ENCODE measurements at places on chromosomes 7 and 10. TPM values are rescaled to one million over a fixed set of nuclear protein-coding genes. Genes with fewer than 3 reads are reported as not detected.

MYL7 gene
- not detected for total RNA-seq

CYP26C1 gene
- total RNA-seq: not detected

GPC2 gene
- 2.5 TPM for total RNA-seq

EVX1 gene
- total RNA-seq: not detected

LANCL2 gene
- 29.1 TPM for total RNA-seq

VWC2 gene
- total RNA-seq: not detected

GPR15LG gene
- not detected for total RNA-seq

NKX1-2 gene
- not detected for total RNA-seq

DPYSL4 gene
- total RNA-seq: 1.6 TPM

SEC31B gene
- 0.10 TPM for total RNA-seq

GPR158 gene
- total RNA-seq: 13.7 TPM

GNG11 gene
- 265 TPM for total RNA-seq

NUTM2E gene
- total RNA-seq: not detected

TASOR2 gene
- 71.9 TPM for total RNA-seq

EGR2 gene
- total RNA-seq: 5.9 TPM

HTRA1 gene
- 182 TPM for total RNA-seq

HTR5A gene
- total RNA-seq: not detected

AS3MT gene
- 1.3 TPM for total RNA-seq

LMOD2 gene
- total RNA-seq: not detected

AKR1D1 gene
- not detected for total RNA-seq

AGBL3 gene
- total RNA-seq: 3.5 TPM

PSPH gene
- 82.3 TPM for total RNA-seq

TAS2R41 gene
- total RNA-seq: not detected

LIPK gene
- not detected for total RNA-seq

TYW1B gene
- total RNA-seq: 4.7 TPM

HOXA7 gene
- 19.7 TPM for total RNA-seq

ARMC3 gene
- not detected for total RNA-seq

TMEM236 gene
- total RNA-seq: 0.12 TPM

ADRA2A gene
- 0.10 TPM for total RNA-seq

All from RPMI7951 (cell line).